ENCODE measurements at places on chromosomes 11 and 22.

DNA sequence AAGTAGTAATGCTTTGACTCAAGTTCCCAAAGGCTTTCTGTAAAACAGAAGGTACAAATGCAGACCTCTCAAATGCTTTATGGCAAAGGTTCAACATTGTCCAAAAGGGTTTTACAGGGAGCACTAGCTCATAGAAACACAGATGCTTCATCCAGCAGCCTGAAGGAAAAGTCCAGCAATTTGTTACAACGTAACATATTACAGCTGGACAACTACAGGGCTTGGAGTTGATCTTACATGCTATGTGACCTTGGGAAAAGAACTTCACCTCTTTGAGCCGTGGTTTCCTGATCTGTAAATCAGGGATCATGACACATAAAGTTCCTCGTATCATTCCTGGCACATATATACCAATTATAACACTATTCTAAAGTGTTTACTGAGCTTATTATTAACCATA, 84.9 kb downstream of the DDIAS start:
- no peak for DNase-seq

DNA sequence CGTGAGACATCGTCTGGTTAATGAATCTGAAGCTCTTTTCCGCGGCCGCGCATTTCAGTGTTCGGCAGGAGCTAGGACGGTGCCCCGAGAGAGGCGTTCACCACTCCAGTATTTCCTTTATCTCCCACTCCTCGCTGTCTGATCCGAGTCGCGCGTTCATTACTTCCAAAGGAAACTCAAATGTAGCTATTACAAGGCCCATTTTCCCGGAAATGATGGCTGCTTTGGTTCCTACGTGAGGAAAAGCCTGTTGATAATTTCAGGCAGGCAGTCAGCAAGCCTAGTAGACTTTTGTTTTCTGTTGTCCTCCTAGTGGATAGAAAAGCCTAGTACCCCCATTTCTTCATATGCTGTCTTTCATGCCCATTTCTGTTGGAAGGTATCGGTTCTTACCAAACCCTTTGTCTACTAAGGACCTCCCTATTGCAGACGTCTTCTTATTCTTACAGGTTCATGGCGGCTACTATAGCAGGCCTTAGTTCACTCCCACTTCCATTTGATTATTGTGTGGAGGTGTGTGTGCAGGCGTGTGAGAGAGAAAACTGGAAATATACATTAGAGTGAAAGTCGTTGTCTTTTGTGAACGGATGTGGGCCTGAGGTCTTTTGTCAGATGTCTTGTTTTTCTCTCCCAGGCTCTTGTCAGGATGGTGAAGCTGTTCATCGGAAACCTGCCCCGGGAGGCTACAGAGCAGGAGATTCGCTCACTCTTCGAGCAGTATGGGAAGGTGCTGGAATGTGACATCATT, 737 bp downstream of the RBM4 start:
- no peak for DNase-seq

DNA sequence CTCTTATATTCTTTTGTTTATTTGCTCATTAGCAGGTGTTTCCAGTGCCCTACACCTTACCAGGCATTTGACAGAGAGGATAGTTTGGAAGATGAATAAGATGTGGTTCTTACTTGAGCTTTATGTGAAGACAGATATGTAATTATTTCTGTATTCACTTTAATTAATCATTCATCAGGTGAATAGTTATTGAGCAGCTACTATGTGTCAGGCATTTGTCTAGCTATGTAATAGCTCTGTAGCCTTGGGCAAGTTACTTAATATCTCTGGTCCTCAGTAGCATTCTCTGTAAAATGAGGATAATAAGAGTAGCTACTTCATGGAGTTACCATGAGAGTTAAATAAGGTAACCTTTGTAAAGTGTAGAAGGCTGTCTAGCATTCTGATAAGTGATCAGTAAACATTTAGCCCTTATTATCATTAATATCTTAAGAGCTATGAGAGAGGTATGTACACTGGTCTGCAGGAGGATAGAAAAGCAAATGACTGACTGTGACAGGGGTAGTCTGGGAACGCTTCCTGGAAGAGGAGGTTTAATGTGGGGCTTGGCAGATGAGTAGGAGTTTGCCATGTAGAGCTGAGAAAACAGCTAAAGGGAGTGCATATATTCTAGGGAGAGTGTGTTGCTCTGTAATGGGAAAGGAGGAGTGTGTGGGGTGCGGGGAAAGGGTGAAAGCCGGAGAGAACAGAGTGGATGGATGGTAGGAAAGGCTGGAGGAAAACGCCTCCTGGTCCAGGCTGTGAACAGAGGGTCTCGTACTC, 56.1 kb downstream of the MICAL2 start:
- no peak for DNase-seq

GRCh38 chr11:5910540-5910939, 17.5 kb downstream of the OR52E5 start:
- no peak for DNase-seq

DNA sequence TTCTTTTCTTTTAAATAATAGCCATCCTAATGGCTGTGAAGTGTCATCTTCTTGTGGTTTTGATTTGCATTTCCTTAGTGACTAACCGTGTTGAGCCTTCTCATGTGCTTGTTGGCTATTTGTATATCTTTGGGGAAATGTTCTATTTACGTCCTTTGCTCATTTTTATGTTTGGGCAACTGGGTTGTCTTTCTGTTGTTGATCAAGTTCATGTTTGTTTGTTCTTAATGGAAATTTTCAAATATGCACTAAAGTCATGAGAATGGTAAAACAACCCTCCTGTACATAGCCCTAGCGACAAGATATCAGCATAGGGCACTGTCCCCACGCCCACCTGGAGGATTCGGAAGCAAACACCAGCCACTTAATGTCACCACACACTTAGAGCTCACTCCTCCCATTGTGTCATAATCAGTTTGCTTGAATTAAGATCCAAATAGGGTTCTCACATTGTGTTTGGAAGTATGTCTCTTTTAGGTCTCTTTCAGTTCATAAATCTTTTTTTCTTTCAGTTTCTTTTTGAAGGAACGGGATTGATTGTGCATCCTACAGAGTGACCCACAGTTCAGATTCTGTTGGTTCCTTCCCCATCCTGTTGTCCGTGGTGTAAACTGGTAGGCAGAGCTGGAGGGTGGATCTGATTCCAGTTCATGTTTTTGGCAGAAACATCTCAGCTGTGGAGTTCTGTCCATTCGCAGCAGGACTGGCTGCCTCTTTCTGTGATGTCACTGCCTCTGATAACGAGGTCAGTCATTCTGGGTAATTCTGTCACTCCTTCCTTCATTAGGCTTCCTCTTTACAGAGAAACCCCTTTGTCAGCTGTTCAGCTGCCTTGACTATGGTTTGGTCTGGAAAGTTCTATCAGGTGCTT, 26.4 kb upstream of the ADORA2A start:
- DNase-seq: no peak

- DNase-seq: no peak
Observed at GRCh38 chr22:46687460-46687859, 50.6 kb downstream of the CERK start.

GRCh38 chr11:13260201-13260962, 17.2 kb upstream of the BMAL1 start:
- no peak for DNase-seq

DNA sequence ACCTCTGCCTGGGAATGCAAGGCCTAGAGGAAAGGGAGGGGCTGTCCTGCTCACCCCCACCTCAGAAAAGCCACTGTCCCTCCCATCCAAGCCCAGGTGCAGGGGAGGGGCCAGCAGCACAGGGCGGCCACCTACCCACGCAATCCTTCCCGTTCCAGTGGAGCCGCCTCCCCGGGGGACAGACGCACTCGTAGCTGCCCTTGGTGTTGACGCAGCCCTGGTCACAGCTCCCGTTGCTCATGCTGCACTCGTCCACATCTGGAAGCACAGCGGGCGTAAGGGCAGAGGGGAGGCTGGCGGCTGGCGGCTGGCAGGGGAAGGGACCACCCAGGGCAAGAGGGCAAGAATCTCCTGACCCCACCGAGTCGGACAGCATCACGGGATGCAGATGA, 40.3 kb upstream of the TTLL12 start:
- no peak for DNase-seq

- no peak for DNase-seq
Observed at GRCh38 chr11:66454247-66454646, 12.5 kb upstream of the PELI3 start.

DNA sequence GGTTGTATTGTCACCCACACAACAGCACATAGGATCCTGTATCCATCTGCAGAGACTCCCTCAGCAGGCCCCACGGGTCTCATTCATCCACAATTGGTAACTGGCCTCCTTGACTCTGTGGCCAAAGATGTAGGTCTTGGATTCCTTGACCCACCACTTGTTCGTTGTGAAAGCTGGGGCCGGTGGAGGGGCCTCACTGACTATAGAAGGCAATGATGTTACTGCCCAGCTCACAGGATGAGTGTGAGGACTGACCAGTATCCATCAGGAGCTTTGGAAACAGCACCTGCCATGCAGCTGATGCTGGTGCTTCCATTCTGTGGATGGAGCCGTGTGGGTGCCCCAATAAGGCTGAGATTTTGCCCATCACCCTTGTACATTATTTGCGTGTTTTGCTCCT, 615.7 kb downstream of the BRD1 start:
- no peak for DNase-seq

DNA sequence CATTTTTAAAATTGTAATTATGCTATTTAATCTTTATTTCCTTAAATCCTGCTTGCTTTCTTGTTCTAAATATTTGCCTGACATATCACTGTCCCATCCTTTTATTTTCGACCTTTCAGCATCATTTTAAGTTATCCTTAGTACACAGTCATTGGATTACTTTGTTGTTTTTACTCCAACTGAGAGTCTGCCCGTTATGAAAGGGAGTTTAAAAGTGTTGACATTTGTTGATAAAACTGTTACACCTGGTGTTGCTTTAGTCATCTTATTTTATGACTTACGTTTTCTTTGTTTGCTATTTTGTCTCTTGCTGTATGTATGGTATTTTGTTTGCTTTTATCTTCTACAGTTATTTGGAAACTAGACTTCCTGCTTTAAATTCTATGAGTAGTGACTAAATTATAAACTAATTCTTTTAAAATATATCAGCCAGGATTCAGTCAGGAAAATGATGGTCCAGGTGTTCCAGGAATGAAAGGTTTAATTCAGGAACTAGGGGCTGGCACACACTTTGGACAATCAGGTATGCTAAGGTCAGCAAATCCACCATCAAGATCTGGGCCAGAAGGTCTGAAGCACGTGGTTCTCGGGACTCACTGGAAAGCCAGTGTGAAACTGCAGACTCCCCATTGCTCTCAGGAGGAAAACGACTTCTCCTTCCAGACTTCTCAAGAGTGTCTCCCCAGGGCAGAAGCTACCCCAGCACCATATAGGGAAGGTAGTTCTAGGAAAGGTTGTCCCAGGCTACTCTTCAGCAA, 86.0 kb downstream of the RASSF10 start:
- DNase-seq: no peak

DNA sequence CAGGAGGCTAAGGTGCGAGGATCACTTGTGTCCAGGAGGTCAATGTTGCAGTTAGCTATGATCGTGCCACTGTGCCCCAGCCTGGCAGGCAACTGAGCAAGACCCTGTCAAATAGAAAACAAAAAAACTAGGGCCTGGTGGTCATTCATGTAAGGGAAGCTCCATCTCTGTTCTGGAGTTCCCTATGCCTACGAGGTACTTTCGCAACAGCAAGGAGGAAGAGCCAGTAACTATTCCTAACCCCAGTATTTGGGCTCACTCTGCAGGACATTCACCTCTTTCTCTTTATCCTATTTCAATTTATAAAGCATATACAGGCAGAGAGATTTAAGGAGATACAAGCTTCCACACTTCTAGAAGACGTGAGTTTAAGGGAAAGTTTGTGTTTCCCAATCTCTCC, 46.6 kb downstream of the RDX start:
- DNase-seq: no peak

GRCh38 chr11:20647976-20648565, 21.3 kb upstream of the NELL1 start:
- peak; percentile 21 for DNase-seq

DNA sequence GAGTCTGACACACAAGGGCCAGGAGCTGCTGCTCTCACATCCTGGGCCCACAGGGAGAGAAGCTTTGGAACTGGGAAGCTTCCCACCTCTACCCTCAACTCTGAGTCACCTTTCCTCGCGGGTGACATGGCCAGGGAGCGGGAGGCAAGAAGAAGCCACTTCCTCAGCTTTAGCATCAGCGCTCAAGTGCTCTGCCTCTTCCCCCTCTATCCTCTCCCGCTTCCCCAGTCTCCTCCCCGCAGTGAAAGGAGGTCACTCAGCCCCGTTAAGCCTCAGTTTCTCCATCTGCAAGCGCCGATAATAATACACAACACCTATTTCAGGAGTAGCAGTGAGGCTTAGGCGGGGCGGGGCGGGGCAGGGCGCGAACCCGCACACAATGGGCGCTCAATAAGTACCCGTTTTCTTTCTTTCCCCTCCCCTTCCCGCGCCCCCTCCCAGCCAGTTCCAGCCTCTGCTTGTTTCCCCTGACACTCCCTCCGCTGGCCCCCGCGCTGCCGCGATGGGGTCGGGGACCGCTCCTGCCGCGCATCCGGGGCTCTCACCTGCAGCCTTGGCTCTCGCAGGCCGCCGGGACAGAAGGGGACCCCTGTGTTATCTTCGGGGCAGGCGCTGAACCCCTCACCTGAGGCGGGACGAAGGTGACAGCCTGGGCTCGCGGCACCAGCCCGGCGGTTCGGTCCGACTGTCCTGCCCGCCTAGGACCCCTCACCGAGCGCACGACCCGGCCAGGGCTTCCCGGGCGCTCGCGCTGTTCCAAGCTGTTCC, 892 bp downstream of the GDPD5 start:
- DNase-seq: peak; percentile 59

GRCh38 chr11:10387206-10388083, 67.6 kb upstream of the AMPD3 start:
- DNase-seq: no peak

DNA sequence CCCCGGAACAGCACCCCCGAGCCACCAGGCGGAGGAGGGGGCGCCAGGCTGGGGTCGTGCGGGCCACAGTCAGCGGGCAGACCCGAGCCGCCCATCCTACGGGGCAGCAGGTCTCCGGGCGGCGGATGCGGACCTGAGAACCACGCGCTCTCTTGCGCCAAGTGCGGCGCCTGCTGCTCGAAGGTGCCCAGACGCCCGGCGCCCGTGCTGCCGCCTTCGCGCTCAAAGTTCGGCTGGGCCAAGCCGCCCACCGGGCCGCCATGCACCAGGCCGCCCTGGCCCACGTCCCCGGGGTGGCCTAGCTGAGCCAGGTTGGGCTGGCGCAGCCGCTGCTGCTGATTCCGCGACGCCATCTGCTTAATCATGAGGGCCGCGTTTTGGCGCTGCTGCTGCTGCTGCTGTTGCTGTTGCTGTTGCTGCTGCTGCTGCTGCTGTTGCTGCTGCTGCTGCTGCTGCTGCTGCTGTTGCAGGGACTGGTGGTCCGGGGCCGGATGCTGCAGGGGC, 3.0 kb downstream of the MN1 start:
- no peak for DNase-seq

- no peak for DNase-seq
Observed at GRCh38 chr11:76241243-76242000, 35.1 kb upstream of the WNT11 start.

DNA sequence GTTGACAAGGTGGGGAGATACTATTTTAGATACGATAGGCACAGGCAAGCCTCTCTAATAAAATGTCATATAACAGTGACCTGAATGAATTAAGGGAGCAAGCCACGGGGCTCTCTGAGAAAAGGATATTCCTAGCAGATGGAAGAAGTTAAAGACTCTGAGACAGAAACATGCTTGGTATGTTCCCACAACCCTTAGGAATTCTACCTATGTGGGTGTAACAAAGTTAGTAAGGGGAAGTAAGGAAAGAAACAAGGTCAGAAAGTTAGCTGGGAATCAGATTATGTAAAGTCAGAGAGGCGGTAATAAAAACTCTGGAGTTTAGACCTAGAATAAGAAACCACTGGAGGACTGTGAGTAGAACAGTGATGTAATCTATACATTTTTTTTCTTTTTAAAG, 59.7 kb upstream of the GDPD4 start:
- no peak for DNase-seq

Measured in GM12892 (cell line).